ENCODE measurements at places on chromosomes 7 and 10.

DNA sequence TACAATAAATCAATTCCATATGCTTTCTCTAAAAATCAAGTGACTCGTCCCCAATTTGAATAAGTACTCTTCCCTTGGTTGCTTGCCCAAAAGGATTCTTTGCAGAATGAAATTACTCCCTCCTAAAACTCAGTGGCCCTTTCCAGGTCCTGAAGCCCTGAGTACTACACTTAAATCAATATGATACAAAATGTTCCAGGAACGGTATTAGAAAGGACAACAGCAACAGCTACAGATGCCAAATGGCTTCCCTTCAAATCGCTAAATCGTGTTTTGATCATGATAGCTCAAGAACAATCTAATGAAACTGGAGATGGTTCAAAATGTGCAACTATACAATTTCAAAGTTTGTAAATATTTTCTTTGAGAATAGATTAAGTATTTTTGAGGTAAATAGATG lies 59.4 kb downstream of the TPK1 start:
- DNase-seq = no peak

DNA sequence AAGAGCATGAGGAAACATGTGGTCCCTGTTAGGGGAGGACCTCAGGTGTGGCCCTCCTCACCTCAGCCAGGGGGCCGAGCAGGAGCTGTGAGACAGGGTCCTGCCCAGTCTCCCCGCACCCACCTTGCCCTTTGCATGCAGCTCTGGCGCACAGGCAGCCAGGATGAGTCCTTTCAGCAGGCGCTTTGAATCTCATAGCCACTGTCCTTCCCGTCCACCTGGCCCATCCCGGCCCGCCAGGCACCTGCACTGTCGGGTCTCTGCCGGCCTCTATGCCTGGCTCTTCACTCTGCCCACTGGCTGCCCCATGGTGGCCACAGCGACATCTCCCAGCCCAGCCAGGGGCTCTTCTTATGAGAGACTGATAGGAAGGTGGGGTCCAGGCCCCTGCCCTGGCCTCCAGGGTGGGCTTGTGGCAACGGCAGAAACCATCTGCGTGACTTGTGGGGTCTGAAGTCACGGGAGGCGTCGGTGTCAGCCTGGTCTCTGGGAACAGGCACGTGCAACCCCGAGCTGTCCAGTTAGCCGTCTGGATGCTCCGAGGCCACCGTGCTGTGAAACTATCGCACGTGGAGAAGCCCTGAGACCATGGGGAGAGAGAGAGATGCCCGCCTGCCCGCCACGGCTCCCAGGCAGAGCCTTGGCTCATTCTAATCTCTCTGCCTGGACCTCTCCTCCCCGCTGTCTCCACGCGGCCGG lies 37.4 kb downstream of the FOXL3 start:
- DNase-seq = no peak

- DNase-seq = no peak
Observed at GRCh38 chr10:43093423-43094076, 16.7 kb downstream of the RET start.

DNA sequence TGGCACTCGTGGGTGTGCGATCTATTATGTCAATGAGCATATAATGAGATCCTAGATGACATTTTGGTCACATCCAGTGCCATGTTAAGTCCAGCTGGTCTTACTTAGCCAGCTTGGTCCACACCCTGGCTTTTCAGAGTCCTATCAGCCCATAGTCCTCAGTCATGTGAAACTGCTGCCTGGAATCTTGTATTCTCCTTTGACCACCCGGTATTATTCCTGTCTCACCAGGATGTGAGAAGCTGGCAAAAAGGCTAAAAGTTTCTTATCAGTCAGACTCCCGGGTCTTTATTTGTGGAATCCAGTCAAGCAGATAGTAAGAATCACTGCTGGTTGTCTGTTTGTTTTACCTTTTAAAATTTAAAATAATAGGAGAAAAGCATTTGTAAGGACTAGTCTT lies 705.6 kb upstream of the GHITM start:
- DNase-seq = no peak

- no peak for DNase-seq
Observed at GRCh38 chr7:68573271-68574005, 1024.8 kb upstream of the AUTS2 start.

DNA sequence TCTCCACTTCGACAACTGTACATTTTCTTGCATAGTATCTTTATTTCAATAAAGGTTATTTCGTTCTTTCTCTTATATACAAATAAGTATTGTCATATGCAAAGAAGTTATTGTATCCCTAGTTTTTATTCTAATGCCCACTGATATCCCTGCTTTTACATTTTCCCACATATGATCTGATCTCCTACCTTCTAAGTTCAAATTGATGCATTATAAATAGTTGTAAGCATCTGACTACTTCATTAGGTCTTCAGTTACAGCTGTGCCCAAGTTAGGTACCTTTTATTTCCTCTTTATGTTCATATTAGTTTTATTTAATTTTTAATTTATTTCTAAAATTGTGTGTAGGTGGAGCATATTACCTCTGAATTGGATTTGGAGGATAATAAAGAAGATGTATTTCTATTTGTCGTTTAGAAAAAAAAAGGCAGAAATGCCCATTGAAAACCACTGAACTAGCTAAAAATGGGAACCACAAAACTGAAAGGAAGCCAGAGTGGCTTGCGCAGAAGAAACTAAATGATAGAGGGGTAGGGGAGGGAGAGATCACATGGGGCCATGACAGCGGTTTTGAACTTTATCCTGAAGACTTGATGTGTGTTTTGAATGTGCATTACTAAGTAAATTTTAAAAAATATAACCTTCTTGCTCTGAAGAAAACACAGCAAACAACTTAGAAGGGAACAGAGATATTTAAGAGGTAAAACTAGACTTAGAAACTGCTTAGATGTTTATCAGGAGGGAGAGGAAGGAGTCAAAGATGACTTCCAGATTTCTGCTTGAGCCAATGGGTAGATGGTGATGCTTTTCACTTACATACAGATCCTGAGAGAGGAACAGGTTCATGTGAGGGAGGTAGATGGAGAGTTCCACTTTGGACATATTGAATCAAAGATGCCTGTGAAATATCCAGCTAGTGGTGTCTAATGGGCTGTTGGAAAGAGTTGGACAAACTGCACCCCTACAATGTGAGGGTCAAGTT lies 9.3 kb upstream of the ZC3HAV1L start:
- no peak for DNase-seq

Measured in cortex of kidney (tissue), 1 donor.